Stimulated activated effector memory CD8-positive, alpha-beta T cell treated with anti-CD3 and anti-CD28 coated beads, Interleukin-12 subunit alpha, Interleukin-12 subunit beta, amount 100 ng/mL, for 72 hours (primary cell): ENCODE measurements at places on chromosomes 12 and 14.

DNA sequence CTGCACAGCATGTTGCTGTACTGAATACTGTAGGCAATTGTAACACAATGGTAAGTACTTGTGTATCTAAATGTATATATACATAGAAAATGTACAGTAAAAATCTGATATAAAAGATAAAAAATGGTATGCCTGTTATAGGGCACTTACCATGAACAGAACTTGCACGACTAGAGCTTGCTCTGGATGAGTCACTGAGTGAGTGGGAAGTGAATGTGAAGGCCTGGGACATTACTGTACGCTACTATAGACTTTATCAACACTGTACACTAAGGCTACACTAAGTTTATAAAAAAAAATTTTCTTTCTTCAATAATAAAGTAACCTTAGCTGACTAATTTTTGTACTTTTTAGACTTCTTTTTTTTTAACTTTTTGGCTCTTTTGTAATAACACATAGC lies 24.2 kb upstream of the NEDD1 start:
- no peak for DNase-seq

GRCh38 chr14:60485598-60486251 lies at the start of gene C14orf39:
C14orf39 (minus strand) TSS chr14:60486063; CDS start chr14:60485078, 985 bp downstream.
- DNase-seq, result no peak

DNA sequence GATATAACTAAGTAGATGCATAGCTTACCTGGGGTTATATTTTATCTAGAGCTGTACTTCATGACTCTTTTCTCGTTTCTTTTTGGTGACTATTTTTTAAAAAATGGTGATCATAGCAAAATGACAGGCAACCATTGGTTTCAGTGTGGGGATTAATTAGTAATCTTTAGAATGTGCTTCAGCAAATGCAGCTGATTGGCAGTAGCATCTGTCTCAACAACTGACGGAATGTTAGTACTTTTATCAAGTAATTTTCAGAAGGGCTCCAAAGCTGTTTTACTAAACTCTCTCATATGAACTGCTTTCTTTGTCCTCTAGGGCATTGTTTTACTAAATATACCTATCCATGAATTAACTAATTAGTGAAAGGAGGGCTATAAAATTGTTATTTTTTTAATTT lies 117.6 kb downstream of the TRMT5 start:
- DNase-seq, result no peak

GRCh38 chr14:105466531-105467248 lies 7.9 kb upstream of the CRIP2 start:
- DNase-seq, result no peak

- DNase-seq, result no peak
These were observed 114.0 kb downstream of the DICER1 start for GRCh38 chr14:95043314-95043713.

- DNase-seq, result no peak
These were observed 106.0 kb downstream of the RPS29 start for GRCh38 chr14:49480053-49480760.

- no peak for DNase-seq
These were observed 20.8 kb downstream of the VRK1 start for GRCh38 chr14:96817750-96818666.

DNA sequence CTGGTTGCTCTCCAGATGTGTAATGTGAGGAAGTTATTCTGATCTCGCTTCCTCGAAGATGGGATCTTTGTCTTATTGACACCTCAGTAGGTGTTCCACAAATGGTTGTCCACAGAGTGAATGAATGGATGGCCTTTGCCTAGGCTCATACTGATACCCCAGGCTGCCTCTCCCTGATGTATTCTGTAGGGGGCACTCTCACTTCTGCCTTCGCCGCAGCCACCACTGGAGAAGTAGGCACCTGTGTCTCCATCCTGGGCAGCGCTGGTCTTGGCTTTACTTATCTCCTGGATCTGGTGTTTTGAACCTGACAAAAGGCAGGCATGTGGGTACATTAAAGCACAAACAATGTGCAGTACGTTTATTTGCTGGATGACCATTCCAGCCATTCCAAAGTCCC lies 82.1 kb downstream of the ZFP36L1 start:
- DNase-seq, result no peak

- DNase-seq, result no peak
These were observed 18.2 kb upstream of the STRAP start for GRCh38 chr12:15863984-15864383.

GRCh38 chr12:118537481-118537917 lies 161.1 kb downstream of the SUDS3 start:
- DNase-seq, result no peak

GRCh38 chr12:46609674-46610073 lies 216.1 kb downstream of the SLC38A4 start:
- DNase-seq, result no peak

- no peak for DNase-seq
These were observed 54.4 kb downstream of the KLRG1 start for GRCh38 chr12:9043766-9044165.

GRCh38 chr12:57093415-57094207 lies 4.7 kb downstream of the NAB2 start:
- DNase-seq, result peak; percentile 78

DNA sequence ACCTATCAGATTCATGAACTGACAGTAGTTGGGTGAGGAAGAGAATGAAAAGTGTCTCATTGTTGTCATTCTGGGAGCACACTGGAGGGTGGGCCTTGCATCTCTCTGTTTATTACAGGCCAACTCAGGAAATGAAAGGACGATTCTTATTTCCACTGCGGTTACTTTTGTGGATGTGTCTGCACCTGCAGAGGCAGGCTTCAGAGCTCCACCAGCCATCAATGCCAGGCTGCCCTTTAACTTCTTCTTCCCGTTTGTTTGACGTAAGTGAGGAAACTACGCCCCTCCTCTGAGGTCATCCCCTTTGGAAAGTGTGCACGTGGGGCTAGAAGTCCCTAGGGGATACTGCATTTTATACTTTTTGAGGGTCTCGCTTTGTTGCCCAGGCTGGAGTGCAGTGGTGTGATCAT lies 33.7 kb downstream of the TCTN1 start:
- DNase-seq, result no peak

- DNase-seq, result no peak
These were observed 39.5 kb upstream of the SLC17A8 start for GRCh38 chr12:100317371-100317770.

DNA sequence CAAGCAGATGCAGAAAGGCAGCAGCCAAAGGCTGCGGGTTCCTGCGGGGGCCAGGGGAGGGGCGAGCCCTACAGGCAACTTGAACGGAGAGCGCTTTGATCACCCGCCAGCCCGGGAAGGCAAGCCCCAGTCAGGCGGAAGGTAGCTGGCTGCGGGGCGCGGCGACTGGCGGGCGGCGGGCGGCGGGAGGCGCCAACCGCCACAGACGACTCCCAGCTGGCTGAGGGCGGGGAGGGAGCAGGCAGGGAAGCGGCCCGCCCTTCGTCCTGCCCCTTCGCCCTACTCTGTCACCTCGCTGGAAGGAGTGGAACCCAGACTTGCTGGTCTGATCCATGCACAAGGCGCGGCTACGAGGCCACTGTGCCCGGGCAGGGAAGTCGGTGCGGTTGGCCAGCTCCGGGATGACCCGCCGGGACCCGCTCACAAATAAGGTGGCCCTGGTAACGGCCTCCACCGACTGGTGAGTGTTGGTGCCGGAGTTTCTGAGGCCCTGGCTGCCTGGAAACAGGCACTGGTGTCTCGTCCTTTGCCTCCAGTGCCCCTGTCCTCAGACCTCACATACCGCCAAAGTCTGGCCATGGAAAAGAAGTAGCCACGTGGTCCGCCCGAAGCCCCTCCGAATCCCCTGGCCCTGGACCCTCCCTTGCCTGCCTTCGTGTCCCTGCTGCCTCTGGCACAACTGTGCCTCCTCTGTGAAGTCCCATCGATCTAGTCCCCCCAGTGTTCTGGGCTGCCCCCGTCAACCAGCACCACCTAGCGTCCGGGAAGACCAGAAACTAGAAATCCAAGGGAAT lies 15.4 kb upstream of the CARMIL3 start:
- peak; percentile 80 for DNase-seq

- peak; percentile 64 for DNase-seq
These were observed 1.1 kb upstream of the ACTR6 start for GRCh38 chr12:100199347-100200149.

DNA sequence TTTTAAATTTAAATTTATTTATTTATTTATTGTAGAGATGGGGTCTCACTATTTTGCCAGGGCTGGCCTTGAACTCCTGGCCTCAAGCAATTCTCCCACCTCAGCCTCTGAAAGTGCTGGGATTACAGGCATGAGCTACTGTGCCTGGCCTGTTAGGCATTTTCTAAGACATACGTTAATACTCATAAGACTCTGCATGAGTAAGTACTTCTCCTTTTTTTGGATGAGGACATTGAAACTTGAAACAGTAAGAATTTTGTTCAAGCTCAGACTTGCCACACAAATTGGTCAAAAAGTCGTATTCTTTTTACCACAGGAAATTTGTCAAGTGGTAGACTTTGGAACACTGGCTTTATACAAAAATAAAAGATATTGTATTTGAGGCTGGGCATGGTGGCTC lies 187.4 kb upstream of the RASSF8 start:
- no peak for DNase-seq

- DNase-seq, result no peak
These were observed 696.5 kb upstream of the MIS18BP1 start for GRCh38 chr14:45949479-45949878.

GRCh38 chr12:114996382-114996781 lies 312.4 kb upstream of the TBX3 start:
- no peak for DNase-seq

DNA sequence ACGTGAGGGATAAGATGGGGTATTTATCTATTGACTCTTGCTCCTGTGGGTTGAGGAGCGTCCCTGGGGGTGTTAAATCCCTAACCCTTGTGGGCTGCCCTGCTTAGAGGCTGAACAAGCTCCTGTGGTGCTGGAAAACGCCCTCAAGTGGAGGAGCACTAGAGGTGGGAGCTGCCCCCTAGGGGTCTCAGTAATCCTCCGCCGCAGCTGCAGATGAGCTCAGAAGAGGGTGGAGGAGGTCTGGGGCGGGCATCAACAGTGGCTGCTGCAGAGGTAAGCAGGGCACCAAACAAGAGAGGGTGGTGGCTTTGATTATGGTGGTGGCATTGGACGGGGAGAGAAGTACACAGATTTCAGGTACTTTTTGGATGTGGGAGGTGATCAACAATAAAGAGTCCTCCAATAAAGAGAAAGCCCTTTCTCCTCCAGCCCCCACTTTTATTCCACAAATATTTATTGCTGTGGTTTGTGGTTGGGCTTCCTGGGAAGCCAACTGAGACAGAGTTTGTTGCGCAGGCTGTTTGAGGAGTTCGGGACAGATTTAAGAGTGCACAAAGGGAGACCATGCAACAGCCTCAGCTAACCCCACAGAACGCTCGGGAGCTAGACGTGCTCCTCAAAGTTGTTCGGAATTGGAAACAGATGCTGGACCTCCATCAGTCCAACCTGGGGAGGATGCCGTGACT lies 179.9 kb downstream of the ADCK1 start:
- no peak for DNase-seq
